ENCODE measurements at places on chromosomes 5 and 9.

DNA sequence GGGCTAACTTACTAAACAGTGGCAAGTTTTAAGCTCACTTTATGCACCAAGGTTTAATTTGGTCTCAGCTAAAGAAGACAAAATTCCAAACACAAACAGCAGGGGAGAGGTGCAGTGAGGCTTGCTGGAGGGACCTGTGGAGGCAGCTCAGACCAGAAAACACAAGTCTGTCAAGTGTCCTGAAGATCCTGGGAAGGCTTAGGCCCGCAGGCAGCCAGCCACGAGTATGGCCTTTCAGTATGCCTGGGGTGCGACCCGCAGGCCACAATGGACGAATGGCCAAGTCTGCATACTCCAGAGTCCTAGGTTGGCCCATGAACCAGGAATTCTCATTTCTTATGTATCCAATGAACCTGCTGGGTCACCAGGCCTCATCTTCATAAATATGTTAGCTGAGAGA lies 9.3 kb downstream of the CCNI2 start:
- no peak for DNase-seq

GRCh38 chr9:75105019-75105540 lies 16.8 kb downstream of the OSTF1 start:
- no peak for DNase-seq

GRCh38 chr5:111968459-111968858 lies 211.5 kb upstream of the NREP start:
- no peak for DNase-seq

DNA sequence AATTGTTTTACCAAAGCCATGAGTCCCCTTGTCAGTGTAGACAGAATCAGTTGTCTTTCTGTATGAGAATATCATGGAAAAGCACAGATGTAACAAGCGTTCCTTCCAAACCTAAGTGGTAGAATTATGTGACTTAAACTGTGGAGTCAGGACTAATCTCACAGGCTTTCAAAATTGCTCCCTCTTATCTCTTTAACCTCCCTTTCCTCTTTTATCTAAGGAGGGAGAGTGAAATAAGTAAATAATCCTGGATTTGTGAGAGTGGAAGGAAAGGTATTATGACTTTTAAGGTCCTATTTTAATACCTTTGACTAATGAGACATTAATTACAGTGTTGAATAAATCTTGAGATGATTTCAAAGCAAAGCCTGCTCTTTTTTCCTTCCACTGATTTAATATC lies 52.4 kb upstream of the LIFR start:
- DNase-seq: no peak

DNA sequence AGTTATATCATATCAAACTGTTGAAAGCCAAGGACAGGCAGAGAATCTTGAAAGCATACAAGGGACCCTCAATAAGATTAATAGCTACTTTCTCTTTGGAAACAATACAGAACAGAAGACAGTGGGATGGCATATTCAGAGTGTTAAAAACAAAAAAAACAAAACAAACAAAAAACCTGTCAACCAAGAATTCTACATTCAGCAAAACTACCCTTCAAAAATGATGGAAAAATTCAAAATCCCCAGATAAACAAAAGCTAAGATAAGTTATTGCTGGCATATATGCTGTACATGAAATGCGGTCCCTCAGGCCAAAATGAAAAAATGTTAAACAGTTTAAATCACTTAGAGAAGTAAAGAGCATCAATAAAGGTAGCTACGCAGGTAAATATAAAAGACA lies 425.1 kb downstream of the ACTL7B start:
- DNase-seq: no peak

GRCh38 chr5:139265001-139265400 lies 28.5 kb upstream of the MATR3 start:
- no peak for DNase-seq

DNA sequence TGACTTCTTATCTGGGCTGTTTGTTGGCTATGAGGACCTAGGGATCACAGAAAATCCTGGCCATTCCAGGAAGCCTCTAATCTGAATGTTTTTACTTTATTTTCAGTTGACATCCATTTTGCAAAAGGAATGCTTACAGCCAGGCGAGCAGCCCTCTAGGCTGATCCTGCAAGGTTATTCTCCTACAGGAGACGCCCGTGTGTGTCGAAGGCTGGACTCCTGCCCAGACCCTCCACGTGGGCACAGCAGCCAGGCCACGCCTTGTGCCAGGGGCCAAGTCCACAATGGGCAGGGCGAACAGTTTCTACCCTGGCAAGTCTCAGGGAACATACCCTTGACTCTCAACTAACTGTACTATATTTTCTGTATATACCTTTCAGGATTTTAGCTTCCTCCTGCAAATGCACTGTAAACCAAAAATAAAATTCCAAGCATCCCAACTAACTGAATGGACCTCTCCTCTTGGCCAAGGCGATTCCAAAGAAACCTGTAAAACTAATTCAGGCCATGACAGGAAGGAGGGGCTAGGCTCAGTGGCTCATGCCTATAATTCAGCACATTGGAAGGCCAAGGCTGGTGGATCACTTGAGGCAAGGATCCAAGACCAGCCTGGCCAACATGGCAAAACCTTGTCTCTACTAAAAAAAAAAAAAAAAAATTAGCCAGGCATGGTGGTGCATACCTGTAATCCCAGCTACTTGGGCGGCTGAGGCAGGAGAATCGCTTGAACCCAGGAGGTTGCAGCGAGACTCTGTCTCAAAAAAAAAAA lies 5.7 kb downstream of the CMBL start:
- DNase-seq: no peak

DNA sequence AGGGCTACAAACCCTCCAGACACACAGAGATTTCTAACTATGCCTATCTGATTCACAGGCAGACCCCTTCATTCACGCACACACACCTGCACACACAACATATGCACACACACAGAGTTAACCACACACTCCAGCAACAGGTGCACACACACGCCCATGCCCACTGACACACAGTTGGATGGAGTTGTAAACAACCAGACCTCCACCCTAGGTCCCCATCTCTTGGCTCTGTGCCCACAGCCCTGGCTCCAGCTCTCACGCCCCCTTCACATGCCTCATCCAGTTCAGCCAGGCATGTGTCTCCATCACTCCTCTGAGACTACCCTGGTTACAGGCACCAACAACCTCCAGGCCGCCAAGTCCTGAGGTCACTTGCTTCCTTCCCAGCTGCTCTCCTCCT lies 61.1 kb downstream of the PSD2 start:
- no peak for DNase-seq

DNA sequence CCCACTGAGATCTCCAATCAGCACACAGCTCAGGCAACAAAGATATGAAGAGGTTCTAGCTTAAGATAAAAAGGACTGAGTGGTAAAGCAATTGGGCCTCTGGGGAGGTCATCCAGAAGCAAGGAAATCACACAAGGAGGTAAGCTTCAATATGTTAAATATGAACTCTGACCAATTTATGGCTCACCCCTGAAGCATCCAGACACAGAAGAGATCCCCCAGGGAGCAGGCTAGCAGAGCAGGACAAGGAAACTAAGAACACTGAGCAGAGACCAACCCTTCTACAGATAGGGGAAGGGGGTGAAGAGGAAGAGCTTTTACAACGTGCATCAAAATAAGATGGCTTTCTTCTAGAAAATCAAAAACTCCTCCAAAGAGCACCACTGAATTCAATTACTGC lies 616.2 kb downstream of the DNAH5 start:
- DNase-seq: no peak

DNA sequence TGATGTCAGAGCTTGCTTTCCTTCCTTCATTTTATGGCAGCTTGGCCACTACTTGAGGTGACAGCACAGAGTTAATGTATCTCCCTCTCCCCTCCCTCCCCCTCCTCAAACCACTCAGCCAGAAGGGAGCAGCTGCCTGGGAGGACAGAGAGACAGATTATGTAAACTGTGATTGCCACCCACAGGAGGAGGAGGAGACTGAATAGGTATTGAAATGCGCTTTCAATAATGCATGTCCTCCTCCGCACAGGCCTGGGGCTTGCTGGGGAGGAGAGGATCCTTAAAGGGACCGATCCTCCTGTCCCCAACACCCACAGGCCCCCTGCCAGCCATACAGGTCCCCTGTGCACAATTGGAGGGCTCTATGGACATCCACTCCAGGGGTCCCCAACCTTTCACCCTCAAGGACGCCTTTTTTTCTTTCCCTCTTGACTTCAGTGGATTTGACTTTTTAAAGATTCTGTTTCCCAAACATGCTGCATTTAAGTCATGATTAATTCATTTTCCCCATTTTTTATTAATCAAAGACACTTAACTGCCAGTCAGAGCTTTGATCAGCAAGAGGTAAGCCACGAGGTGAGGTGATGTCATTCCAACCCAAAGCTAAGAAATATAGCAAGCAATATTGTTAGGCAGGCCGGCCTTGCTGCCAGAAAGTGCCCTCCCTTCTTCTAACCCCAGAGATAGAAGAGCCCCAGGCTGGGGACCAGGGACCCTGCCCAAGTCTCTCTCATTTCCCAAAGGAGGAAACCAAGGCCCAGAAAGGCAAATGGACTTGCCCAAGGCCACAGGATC lies 47.5 kb upstream of the CPLX2 start:
- no peak for DNase-seq

DNA sequence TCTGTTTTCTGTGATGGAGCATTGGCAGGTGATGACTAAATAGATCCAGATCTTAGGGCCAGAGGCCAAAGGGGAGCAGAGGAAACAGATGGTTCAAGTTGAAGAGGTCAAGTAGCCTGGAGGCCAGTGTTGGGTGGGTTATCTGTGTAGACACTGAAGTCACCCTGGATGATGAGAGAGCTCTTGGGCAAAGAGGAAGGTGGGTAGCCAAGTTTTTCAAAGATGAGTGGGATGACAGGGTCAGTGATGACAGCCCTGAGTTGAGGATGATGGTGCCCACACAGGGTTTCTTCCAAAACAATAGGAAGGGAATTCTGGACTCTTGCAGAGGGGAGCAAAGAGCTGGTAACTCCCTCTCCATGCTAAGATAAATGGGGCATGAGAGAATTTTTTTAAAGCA lies 76.6 kb downstream of the CD180 start:
- no peak for DNase-seq
